ENCODE measurements at places on chromosomes 5 and 9. TPM values are rescaled to one million over a fixed set of nuclear protein-coding genes. Genes with fewer than 3 reads are reported as not detected.

Gene LHFPL2
- 51.4 TPM for total RNA-seq

Gene DDX4
- total RNA-seq: not detected

Gene WDR38
- not detected for total RNA-seq

Gene SPATA31A7
- total RNA-seq: not detected

Gene ARL14EPL
- total RNA-seq: not detected

Gene HSD17B3
- total RNA-seq: 0.31 TPM

Gene FOXE1
- total RNA-seq: 4.0 TPM

Gene SYK
- total RNA-seq: 0.01 TPM

Gene SLC6A7
- total RNA-seq: 0.02 TPM

Measured in A549 treated with DMSO at 1 μM for 4 hours (cell line).